Activated CD4-positive, alpha-beta memory T cell treated with anti-CD3 and anti-CD28 coated beads, Interleukin-2, amount 10 ng/mL, durations not matched to agents 7 days and 5 days (primary cell): ENCODE measurements at places on chromosomes 3 and 15. TPM values are rescaled to one million over a fixed set of nuclear protein-coding genes. Genes with fewer than 3 reads are reported as not detected.

CDCP1 gene
- total RNA-seq = 1.9 TPM

LTK gene
- total RNA-seq = 5.2 TPM

CTXND1 gene
- not detected for total RNA-seq

ST3GAL6 gene
- total RNA-seq = not detected

SCAMP2 gene
- 156 TPM for total RNA-seq

PAQR9 gene
- not detected for total RNA-seq

ZNF80 gene
- 0.35 TPM for total RNA-seq

OCA2 gene
- total RNA-seq = not detected

SLC6A1 gene
- total RNA-seq = not detected

NSUN3 gene
- 15.2 TPM for total RNA-seq

ZPLD1 gene
- total RNA-seq = not detected

TTBK2 gene
- 18.6 TPM for total RNA-seq

NANOGP8 gene
- total RNA-seq = not detected

WNT5A gene
- total RNA-seq = not detected

PLIN1 gene
- 0.15 TPM for total RNA-seq

ERICH6 gene
- total RNA-seq = 0.38 TPM
